PC-3 (cell line): ENCODE measurements at places on chromosomes 3 and 15. TPM values are rescaled to one million over a fixed set of nuclear protein-coding genes. Genes with fewer than 3 reads are reported as not detected.

The BCHE gene
- 0.18 TPM in 1 of 2 replicates, not detected in the other for total RNA-seq

The GHSR gene
- total RNA-seq: not detected in 2 replicates

The SLC15A2 gene
- 0.12 and 0.91 TPM in 2 replicates for total RNA-seq

The LACTB gene
- total RNA-seq: 9.2 and 11.2 TPM in 2 replicates

DNA sequence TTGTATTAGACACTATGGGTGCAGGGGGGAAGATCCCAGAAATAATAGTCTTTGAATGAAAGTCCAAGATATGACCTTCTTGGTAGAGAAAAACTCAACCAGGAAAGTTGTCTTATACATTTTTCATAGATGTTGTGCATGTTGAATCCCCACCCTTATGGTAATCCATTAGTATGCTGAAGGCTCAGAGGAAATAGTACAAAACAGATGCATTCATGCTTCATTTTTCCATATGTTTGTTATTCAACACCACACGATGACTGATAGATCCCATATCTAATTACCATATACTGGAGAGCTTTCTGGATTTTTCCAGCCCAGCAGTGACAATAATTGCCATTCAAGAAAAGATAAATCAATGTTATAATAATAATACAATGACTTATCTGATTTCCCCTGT is 487.4 kb downstream of the FGF12 start:
- no peak for DNase-seq

GRCh38 chr15:93048759-93049161 is 40.3 kb downstream of the RGMA start:
- DNase-seq: peak; percentile 57

- DNase-seq: no peak
Observed at GRCh38 chr15:53446376-53446775, 313.1 kb downstream of the WDR72 start.

DNA sequence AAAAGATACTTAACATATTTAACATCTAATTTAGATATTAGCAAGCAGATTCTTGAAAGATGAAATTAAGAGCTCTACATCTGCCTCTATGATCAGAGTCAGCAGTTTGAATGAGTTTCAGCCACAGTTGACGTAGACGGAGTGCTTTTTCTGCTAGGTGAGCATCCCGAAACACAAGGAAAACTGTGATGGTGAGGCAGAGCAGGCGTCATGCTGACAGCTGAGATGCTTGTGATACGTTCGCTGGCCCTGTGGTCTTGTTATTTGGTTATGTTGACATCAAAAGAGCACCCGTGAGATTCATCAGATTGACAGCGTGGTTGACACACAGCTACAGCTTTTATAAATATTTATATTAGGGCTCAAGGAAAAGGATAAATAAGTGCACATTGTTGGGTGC is 19.6 kb upstream of the GOLGA8B start:
- DNase-seq: no peak

- no peak for DNase-seq
Observed at GRCh38 chr3:185465471-185465870, 33.4 kb downstream of the TMEM41A start.

DNA sequence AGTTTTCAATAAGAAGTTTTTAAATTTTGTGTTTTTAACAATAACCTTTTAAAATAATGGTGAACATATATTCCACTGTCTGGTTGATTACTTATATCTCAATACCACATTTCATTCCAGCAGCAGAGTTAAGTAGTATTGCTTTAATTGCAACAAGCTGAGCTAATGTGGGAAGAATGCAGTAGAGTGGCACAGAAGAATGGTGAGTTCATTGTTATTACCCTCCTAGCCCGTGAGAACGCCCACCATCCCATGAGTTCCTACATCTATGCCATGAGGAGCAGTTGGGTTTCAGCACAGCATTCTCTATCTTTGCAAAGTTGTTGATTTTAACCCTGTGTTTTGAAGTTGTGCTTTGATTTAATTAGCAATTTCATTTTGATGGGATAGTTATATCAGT is 17.8 kb upstream of the NR2E3 start:
- peak; percentile 70 for DNase-seq

GRCh38 chr3:176941689-176942088 is 255.6 kb downstream of the TBL1XR1 start:
- DNase-seq: no peak

GRCh38 chr3:52539010-52539653 is 2.7 kb downstream of the UQCC5 start:
- peak; percentile 31 for DNase-seq

- no peak for DNase-seq
Observed at GRCh38 chr3:108394016-108394415, 97.7 kb downstream of the HHLA2 start.

DNA sequence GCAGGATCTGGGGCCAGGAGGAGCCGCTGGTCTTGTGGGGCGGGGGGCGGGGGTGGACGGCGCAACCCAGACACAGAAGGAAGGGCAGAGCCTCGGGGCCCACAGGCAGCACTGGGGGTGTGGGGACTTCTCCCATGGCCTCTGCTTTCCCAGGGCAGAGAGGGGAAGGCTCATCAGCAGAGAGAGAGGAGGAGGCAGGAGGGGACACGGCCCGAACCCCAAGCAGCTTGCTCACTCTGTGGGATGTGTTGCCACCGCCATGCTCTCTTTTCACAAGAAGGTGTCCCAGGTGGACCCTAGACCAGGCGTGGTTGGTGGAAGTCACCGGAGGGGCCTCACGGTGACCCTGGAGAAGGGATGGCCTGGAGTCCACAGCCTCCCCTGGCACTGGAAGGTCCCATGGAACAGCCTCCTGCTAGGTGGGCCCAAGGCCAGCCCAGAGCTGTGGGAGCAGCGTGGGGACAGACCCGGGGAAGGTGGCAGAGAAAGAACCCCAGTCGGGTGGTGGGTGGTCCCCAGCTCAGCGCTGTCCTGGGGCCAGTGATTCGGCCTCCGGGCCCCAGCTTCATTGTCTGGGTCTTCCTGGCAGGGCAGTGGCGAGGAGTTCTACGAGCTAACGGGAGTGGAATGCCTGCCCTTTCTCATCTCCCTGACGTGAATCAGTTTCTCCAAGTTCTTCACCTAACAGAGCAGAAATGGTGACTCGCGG is 46.8 kb upstream of the PCSK6 start:
- DNase-seq: no peak

GRCh38 chr3:128294999-128295468 is 141.8 kb downstream of the EEFSEC start:
- no peak for DNase-seq
